ENCODE measurements at places on chromosomes 7 and 10. TPM values are rescaled to one million over a fixed set of nuclear protein-coding genes. Genes with fewer than 3 reads are reported as not detected.

- no peak for DNase-seq
Observed at GRCh38 chr7:19520392-19520791, 188.4 kb downstream of the POLR1F start.

- no peak for DNase-seq
Observed at GRCh38 chr10:60417024-60417423, 27.3 kb upstream of the ANK3 start.

GRCh38 chr7:15399441-15399840, 162.4 kb downstream of the AGMO start:
- no peak for DNase-seq

GRCh38 chr10:28459453-28460144, 73.3 kb upstream of the WAC start:
- peak; percentile 22 for DNase-seq

HOXA4 gene
- total RNA-seq, result not detected

TCAF2 gene
- 0.09 TPM for total RNA-seq

CLRN3 gene
- not detected for total RNA-seq

LIPF gene
- total RNA-seq, result not detected

Data from A673 (cell line).